ENCODE measurements at places on chromosomes 5 and 9. TPM values are rescaled to one million over a fixed set of nuclear protein-coding genes. Genes with fewer than 3 reads are reported as not detected.

The ADCY2 gene
- not detected for total RNA-seq

The SPAAR gene
- total RNA-seq = not detected

The C1QTNF2 gene
- not detected for total RNA-seq

The PCDH12 gene
- 0.35 TPM for total RNA-seq

The ADGRV1 gene
- 0.35 TPM for total RNA-seq

The NMUR2 gene
- not detected for total RNA-seq

The WDR31 gene
- 1.9 TPM for total RNA-seq

The C5orf58 gene
- not detected for total RNA-seq

The HAUS6 gene
- 29.0 TPM for total RNA-seq

The SPIN1 gene
- total RNA-seq = 154 TPM

The TMEM215 gene
- not detected for total RNA-seq

The TXNDC8 gene
- not detected for total RNA-seq

Measured in renal cortical epithelial cell (primary cell).